RCC 7860 (cell line): ENCODE measurements at places on chromosomes 7 and 10.

DNA sequence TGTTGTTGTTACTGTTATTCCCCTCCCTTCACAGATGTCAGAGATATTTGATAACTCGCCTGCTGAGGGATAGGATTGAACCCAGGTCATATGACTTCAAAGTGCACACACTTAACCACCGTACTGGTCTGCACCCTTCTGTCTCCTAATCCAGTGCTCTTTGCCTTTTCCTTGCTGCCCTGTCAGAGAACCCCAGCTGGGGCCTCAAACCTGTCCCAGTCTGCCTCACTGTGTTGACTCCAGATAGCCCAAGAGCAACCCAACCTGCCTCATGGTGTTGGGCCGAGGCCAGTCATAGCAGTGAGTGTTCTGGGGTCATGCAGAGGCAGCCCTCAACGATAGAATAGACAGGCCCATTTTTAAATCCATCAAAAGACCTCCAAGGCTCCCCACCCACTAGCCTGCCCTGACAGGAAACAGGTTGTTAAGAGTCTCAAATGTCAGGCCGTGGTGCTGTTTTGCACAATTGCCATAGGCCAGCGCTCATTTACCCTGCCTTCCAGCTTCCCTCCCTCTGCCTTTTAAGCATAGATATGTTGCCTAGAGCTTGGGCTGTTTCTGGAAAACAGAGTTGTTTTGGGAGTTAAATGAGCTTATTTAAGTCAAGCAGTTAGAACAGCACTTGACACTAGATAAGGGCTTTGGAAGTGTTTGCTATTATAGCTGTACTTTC is 37.0 kb upstream of the PDCD4 start:
- DNase-seq = no peak

DNA sequence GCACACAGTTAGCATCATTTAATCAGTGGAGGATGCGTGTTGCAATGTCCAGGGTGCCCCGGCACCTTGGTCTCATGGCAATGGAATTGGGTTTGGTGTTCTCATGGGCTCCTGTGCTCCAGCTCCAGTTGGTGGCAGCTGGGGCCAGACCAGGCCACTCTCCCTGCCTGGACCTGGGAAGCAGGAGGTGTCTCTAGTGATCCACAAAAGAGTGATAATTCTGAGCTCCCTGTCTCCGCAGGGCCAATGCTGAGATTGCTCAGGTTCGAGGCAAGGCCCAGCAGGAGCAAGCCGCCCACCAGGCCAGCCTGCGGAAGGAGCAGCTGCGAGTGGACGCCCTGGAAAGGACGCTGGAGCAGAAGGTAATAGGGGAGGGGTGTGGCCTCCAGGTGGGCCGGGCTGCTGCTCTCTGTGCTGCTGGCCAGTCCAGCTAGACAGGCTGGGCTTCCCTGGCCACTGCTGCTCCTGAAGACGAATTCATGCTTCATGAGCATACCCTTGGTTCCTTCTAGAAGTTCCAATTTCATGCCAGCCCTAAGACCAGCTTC is 21.7 kb upstream of the BTBD16 start:
- DNase-seq = no peak

DNA sequence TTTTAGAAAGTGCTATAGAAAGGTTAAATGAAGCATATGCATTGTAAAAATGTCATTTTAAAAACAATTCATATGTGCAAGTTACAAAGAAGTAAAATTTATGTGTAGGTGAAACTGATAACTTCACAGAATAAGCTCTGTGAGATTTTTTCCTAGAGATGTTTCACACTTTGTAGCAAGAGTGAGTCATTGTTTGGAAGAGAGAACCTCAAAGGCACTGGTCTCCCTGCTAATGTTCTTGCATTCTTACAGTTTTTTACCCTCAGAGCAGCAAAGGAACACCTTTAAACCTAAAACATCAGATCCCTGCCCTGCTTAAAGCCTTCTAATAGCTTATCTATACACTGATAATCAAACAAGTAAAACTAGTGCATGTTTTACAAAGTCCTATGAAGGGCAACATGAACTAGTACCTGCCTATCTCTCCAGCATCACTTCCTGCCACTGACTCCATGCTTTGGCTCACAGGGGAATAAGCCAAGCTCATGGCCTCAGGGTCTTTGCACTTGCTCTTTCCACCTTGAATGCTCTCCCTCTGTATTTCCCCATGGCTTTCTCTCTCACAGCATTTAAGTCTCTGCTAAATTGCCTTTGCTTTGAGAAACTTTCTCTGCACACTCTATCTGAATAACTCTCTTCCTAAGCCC is 997.0 kb downstream of the GATA3 start:
- DNase-seq = no peak

- no peak for DNase-seq
These were observed 32.6 kb upstream of the MXI1 start for GRCh38 chr10:110174816-110175215.

GRCh38 chr10:124563320-124564040 is 101.9 kb downstream of the LHPP start:
- DNase-seq = no peak

DNA sequence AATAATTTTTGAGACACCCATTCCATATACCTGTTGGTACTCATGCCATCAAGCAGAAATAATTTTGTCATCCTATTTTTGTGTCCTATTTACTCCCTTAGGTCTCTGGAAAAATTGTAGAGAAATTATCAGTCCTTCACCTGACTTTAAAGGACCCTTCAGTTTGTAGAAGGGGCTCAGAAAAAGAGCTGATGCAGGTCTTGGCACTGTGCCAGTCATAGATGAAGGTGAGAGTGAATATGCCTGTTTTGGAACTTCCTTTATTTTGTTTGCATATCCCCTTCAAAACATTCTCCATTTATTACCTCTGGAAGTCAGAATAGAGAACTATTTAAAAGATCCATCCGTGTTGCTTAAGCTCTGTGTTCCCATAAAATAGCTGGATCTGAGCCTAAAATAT is 321.0 kb upstream of the TPK1 start:
- no peak for DNase-seq

DNA sequence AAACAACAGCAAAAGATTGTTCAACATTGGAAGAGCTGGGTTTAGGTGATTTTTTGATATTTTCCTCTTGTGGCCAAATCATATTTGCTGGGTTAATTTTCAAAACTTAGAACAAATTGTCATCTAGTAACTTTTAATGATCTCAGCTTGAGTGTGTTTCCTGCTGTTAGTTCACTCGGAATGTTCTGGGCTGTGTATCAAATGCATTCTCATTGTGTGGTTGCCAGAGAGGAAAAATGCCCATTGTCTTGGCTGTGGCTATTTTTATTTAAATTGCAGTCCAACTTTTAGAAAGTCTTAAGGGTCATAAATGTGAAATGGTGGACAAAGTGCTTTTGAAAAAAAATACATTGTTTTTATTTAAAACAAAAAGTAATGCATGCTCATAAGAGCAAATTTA is 542.0 kb downstream of the TNS3 start:
- no peak for DNase-seq

GRCh38 chr10:87661861-87662785 is 2.4 kb downstream of the PAPSS2 start:
- DNase-seq = peak; percentile 67

DNA sequence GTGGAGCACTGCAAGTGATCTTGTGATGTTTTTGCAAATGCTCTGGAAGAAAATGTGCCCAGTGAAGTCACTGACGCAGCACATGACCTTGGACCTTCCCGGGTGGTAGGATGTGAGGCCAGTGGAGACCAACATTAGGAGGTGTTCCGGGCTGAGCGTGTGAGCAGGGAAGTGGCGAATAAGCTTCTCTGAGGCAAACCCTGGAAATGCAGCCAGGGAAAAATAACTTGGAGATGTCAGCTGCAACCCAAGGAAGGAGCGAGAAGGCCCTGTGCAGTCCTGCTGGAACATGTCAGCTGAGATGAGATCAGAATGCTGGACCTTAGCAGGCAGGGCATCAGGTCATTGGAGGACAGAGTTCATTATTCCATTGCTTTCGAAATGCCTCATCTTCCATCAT is 18.6 kb upstream of the SDK1 start:
- no peak for DNase-seq

DNA sequence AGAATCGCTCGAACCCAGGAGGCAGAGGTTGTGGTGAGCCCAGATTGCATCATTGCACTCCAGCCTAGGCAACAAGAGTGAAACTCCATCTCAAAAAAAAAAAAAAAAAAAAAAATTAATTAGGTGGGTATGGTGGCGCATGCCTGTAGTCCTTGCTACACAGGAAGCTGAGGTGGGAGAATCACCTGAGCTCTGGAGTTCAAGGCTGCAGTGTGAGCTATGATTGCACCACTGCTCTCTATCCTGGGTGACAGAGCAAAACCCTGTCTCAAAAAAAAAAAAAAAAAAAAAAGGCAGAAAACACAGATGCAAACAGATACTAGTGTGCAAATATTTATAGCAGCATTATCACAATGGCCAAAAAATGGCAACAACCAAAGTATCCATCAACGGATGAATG is 134.4 kb downstream of the RGS10 start:
- DNase-seq = no peak
